ENCODE measurements at places on chromosomes 2 and 18.

DNA sequence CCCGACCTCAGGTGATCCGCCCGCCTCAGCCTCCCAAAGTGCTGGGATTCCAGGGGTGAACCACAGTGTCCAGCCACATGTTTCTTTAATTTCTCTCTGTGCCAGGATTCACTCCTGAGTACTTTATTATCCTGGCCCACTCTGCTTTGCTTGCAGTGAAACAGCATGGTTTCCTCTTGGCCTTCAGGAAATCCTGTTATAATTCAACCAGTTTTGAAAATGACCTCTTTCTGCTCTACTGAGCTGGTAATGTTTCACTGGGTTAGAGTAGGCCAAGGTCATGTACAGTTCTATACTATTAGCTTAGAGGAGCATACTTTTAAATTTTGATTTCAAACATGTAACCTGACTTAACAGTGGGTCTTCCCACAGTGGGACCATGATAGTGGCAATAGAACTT is 90.6 kb upstream of the PELI1 start:
- DNase-seq = no peak

GRCh38 chr2:85475799-85476490 is 57.4 kb downstream of the SH2D6 start:
- DNase-seq = no peak

DNA sequence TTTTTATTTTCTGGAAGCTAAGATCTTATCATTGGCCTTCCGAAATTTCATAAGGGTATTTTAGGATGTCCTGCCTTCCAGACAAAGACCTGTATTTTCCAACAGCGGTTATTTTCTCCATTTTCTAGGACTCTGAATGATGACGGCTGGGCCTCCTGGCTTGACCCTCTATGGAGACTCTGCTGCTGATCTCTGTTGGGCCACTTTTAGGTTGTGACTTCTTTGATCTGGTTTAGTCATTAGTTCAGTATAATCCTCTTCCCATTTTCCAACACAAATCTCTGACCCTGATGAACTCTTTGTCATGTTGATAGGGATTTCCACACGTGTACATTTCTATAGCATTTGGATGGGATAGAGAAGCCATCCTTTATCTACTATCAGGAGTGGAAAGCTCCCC is 93.7 kb downstream of the HS1BP3 start:
- DNase-seq = no peak

DNA sequence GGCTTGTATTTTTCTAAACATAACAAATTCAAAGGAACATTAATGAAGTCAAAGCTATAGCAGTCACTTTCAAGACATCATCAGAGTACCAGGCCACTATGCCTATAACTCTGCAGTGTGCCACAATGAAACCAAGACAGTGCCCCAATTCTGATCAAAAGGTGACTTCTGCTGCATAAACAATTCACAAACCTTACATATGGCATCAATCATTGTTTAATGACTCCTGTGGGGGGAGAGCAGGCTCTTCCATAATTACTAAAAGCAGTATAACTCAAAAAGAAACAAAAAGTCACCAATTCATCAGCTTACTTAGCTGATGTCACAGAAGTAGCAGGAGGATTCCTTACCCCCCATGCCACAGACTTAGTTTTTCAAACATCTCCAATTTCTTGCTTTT is 15.5 kb downstream of the LPIN2 start:
- DNase-seq = no peak

GRCh38 chr2:218671097-218671653 is 627 bp downstream of the RNF25 start:
- DNase-seq = no peak

GRCh38 chr18:25190472-25190871 is 161.5 kb downstream of the ZNF521 start:
- no peak for DNase-seq

DNA sequence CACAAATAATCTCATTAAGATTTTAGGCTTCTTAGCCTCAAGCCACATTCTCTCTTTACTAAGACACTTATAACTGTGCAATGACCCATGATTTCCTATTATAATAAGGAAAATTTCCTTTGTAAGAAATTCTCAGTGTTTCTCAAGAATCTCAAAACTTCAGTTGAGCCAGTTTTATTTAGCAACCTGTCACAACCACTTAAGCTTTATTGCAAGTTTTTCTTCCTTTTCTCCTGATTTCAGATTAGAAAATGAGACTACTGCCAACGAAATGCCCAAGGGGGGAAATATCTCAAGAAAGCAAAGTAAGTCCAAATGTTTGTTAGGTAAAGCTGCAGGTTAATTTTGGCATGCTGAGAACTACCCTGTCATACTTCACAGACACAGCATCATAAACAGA is 178.5 kb downstream of the THADA start:
- no peak for DNase-seq

GRCh38 chr2:96163768-96164429 is 18.7 kb upstream of the DUSP2 start:
- peak; percentile 72 for DNase-seq

- DNase-seq = no peak
Observed at GRCh38 chr2:239532859-239533258, 132.0 kb upstream of the HDAC4 start.

- DNase-seq = peak; percentile 11
Observed at GRCh38 chr2:7867867-7868266, 814.0 kb upstream of the ID2 start.

DNA sequence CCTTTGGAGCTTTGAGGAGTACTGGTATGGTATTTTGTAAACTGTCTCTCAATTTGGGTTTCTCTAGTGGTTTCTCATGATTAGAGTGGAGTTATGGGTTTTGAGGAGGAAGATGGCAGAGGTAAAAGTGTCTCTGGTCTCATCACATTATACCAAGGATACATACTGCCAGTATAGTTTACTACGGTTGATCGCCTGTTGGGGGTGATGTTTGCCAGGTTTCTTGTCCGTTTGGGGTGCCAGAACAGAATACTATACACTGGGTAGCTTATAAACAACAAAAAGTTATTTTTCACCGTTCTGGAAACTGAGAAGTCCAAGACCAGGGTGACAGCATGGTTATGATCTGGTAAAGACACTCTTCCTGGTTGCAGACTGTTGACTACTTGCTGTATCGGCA is 293.7 kb downstream of the NYAP2 start:
- no peak for DNase-seq

GRCh38 chr2:131056204-131056931 is 36.9 kb downstream of the FAM168B start:
- DNase-seq = no peak
